ENCODE measurements at places on chromosomes 13 and 19. TPM values are rescaled to one million over a fixed set of nuclear protein-coding genes. Genes with fewer than 3 reads are reported as not detected.

P2RY11 gene
- 10.8 TPM for total RNA-seq

KIR2DL4 gene
- total RNA-seq, result not detected

PEG3 gene
- 545 TPM for total RNA-seq

DNA sequence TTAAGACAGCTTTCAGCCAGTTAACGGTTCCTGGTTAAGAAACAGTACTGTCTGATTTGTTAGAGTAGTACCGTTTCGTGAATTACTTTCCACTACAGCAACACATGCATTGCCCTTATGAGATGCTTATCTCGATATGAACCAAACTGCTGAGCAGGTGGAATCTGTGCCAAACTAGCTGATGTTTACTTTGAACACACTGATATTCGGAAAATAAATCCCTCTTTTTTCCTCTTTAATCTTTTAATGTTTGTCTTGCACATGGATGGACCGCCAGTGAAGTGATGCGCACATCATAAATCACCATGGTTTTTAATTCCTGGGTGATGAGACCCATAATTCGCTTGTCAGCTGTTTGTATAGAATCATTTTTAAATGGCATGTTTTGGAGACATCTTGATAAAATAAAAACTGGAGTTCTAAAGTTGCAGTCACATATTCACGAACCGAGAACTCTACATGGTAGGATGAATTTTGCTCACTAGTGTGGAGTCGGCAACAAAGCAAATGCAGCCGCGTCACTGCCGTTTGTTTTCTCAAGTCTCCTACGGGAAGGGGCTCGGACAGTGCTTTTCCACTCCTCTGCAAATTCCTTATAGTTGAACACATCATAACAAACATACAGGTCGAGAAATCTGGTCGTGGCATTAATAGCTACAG, 1.1 kb downstream of the GJA3 start:
- no peaks in the 10 kb centered on the region for H3K27me3 ChIP-seq
- peak; percentile 29 for DNase-seq

DNA sequence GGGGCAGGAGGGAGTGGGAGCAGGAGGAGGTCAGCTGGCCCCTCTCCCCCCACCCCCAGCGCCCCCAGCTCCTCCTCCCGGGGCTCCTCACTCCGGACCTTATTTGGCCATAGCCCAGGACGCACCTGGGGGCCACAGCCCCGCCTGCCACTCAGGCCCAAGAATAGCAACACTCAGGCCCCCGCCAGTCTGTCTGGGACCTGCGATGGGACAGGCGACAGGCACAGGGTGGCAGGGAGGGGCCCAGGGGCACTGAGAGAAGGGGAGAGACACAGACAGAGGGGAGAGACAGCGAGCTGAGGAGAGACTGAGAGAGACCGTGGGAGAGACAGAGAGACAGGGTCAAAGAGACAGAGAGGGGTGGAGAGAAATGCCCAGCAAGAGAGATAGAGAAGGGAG, 10.2 kb downstream of the JOSD2 start:
- H3K27ac ChIP-seq, result peak overlapping the region; percentile 85
- no peaks in the 10 kb centered on the region for H3K36me3 ChIP-seq
- H3K4me3 ChIP-seq, result peak overlapping the region; percentile 69
- H3K27me3 ChIP-seq, result no peaks in the 10 kb centered on the region
- H3K4me1 ChIP-seq, result peaks cover 26% of the 10 kb centered on the region
- no peak for DNase-seq

GRCh38 chr13:37636701-37637100, 38.1 kb upstream of the POSTN start:
- no peaks in the 10 kb centered on the region for H3K4me1 ChIP-seq
- H3K4me3 ChIP-seq, result no peak overlapping the region
- DNase-seq, result no peak
- no peak overlapping the region for H3K27ac ChIP-seq
